ENCODE measurements at places on chromosomes 12 and 14.

DNA sequence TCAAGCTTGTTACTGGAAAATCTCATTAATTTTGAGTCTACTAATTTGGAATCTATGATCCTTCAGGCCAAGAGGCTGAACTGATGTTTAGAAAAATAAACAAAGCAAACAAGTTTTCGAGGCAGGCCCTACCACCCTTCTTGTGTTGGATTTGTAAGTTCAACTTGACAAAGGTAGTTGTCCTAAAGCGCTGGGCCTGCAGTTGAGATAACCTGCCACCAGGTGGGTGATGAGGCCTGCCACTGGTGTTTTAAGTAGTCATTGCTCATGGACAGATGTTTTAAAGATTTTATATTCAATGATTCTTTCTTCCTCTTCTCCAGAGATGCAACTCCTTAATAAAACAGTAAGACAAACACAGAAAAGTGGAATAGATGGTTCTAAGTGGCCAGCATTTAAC, 19.4 kb downstream of the ACVRL1 start:
- peak; percentile 74 for DNase-seq

DNA sequence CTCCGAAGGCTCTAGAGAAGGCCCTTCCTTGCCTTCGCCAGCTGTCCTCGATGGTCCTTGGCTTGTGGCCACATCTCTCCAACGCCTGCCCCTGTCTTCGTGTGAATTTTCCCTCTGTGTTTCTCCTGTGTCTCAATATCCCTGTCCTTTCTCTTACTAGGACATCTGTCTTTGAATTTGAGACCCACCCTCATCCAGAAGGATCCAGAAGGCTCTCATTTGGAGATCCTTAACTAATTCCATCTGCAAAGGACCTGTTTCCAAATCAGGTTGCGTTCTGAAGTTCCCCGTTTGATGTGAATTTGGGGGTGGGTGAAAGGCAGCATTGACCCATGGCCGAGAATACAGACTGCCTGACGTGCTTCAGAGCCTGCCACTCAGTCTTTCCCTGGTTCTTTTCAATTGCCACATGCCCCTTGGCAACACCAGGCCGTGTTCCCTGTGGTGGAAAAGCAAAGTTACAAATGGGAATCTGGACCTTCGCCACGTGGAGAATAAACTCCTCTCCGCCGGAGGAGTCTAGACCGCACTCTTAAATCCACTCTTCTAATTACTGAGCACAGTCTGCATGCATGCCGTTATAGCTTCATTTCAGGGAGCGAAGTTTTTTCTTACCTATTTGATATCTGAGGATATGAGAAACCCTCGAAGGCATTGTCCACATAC, 158.8 kb downstream of the TMEM132C start:
- DNase-seq = no peak

DNA sequence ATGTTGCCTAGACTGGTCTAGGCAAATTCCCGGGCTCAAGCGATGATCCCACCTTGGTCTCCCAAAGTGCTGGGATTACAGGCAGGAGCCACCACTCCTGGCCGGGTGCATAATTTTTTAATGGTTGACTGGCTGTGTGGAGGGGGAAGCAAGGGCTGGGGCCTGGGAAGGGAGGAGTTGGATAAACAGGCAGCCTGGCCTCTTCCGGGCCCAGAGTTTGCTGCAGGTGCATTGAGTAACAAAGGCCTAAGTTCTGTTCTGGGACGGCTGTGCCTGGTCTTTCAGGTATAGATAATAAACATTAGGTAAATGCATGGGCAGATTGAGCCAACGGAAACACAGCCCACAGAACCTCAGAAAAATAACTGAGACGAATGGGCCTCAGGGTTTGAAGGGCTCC, 191.3 kb upstream of the TBX3 start:
- no peak for DNase-seq

DNA sequence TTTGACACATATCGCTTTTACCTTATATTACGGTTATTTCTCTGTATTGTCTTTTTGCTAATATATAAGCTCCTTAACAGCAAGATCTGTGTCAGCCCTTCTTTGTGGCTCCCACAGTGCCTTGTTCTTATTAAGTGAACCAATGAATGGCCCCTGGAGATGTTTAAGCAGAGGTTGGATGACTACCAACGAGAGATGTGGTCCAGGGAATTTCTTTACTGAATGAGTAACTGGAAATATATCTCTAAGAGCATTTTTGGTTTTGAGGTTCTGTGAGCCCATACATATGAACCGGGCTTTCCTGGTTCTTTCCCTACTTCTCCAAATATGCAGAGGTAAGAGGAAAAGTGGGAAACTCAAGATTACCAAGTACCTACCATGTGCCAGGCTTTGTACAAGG, 23.5 kb downstream of the CALCOCO1 start:
- no peak for DNase-seq

- no peak for DNase-seq
Observed at GRCh38 chr12:132109741-132110140, 34.4 kb downstream of the DDX51 start.

DNA sequence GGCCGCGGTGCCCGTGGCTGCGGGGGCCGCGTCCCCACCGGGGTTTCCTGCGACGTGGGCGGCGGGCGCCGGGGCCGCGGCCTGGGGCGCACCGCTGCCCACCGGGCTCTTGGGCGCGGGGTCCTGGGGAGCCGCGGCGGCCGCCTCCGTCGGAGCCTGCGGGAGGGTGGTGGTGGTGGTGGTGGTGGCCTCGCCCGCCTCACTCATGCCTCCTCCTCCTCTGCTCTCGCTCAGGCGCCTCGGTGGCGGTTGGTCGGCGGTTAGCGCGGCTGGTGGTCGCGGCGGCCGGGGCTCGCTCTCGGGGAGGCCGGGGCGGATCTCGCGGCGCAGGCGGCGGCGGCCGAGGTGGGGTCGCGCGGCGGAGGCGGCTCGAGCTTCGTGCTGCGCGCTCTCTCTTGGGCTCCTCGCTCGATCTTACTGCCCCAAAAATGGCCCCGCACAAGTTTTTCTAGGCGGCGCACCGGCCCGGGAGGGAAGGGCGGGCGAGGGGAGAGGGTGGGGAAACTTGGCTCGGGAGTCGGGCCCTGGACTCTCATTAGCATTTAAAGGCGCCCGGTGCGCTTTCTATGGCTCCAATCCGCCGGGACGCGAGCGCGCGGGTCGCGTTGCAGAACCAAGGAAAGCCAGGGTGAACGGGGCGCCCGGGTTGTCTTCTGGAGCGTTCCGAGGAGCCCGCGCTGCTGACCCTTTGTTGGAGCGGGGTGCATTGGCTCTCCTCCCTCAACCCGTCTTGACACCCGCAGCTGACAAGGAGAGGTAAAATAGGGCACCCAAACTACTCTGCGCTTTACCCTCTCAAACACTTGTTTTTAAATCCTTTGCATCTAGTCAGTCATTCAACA, at the start of gene YBX3:
Gene YBX3, minus strand, starts transcription at position 419 of the 842 bp plus-strand sequence. Its CDS starts 212 bp downstream, at position 207.
- DNase-seq = peak; percentile 86

- no peak for DNase-seq
Observed at GRCh38 chr12:53561590-53561953, 54.3 kb upstream of the NPFF start.

- DNase-seq = no peak
Observed at GRCh38 chr12:54134850-54135249, 53.9 kb downstream of the SMUG1 start.

DNA sequence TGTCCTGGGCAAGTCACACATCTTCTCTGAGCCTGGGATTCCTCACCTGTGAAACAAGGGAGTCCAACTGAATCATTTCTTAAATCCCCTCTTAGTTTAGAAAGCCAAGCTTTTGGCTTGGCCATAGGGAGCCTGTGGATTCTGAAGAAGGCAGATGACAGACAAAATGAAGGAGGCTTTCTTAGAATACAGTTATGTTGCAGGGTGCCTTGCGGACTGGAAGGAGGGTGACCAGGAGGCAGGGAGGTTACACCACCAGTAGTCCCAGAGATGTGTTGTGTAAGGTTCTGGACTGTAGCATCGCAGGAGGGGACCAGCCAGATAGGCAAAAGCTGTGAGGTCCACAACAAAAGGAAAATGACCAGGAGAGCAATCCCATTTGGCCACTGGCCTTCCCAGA, 8.2 kb upstream of the ACVR1B start:
- no peak for DNase-seq

- peak; percentile 59 for DNase-seq
Observed at GRCh38 chr12:46933947-46934346, 108.2 kb upstream of the SLC38A4 start.

DNA sequence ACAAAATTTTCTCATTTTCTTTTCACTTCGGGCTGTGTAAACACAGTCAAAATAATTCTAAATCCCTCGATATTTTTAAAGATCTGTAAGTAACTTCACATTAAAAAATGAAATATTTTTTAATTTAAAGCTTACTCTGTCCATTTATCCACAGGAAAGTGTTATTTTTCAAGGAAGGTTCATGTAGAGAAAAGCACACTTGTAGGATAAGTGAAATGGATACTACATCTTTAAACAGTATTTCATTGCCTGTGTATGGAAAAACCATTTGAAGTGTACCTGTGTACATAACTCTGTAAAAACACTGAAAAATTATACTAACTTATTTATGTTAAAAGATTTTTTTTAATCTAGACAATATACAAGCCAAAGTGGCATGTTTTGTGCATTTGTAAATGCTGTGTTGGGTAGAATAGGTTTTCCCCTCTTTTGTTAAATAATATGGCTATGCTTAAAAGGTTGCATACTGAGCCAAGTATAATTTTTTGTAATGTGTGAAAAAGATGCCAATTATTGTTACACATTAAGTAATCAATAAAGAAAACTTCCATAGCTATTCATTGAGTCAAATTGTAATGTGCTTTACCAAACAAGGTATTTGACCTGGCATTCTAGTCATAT, 4.8 kb downstream of the CDKN1B start:
- no peak for DNase-seq

GRCh38 chr12:49941556-49942511, 8.7 kb upstream of the AQP2 start:
- DNase-seq = no peak

- DNase-seq = peak; percentile 76
Observed at GRCh38 chr14:87805315-87805723, 187.7 kb downstream of the GALC start.

- DNase-seq = no peak
Observed at GRCh38 chr12:123119808-123120207, 31.1 kb downstream of the PITPNM2 start.

- no peak for DNase-seq
Observed at GRCh38 chr12:128025589-128026245, 241.3 kb upstream of the TMEM132C start.

- no peak for DNase-seq
Observed at GRCh38 chr12:89845366-89845765, 136.7 kb upstream of the ATP2B1 start.

DNA sequence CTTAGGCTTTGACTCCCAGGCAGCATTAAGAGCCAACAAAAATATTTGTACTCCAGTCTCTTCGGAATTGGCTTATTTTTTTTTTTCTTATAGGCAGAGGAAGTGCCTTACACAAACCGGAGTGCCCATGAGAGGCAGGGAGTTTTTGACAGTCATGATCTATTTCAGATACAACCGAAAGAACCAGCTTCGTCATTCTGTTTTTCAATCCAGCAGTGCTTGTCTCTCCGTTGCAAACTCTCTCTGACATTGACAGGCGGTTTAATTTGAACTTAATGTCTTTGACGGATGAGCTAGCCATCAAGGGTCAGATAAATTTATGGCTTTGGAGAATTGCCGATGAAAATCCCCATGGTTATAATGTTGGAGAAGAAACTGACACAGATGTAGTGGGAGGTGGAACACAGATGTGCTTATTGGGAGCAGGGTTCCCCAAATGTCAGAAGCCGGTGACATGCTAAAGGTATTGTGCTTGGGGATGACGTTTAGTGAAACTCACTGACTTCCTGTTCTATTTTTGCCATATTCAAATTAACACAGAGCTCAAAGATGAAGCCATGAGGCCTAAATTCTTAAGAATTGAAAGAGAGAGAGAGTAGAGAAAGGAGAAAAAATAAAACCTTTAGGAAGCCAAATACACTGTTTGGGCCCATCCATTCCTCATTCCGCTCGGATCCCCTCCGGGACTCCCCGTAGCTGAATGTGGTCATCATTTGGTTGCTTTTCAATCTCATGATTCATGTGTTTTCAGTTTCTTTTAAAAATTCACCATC, 59.7 kb downstream of the PLXNC1 start:
- DNase-seq = no peak

DNA sequence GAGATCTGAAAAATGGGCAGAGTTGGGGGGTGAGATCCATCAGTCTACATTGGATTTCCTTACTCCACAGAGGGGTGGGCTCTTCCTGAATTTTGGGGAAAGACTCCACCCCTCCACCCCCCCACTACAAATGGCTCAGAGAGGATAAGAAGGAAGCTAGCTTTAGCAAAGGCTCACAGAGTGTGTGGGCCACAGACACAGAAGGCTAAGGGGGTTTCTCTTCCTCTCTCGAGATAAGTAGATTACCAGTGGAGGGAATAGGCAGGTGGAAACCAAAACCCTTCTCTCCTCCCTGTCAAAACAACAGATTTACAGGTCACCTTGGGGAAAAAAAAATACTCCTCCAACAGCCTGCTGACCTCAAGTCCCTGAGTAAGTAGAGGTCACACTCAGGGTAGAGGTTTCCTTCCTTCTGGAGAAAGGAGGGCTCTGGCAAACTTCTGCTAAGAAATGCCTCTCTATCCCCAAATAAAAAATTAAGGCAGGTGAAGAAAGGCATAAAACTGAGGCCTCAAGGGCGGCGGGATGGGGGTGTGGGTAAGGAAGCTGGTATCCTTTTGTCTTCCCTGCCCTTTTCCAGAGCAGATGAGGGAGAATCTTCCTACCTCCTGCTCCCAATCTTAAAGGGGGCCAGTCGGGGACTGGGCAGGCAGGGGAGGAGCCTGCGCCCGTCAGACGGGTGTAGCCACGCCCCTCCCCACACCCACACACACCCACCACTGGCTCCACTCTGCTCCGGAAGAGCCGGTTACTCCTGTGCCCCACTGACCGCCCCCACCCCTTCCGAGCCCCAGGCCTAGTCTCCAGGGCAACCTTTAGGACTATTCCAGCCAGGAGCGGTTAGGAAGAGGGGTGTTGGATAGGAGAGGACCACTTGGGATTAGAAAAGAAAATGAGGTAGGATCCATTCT, 1.9 kb upstream of the BAZ2A start:
- DNase-seq = peak; percentile 83

DNA sequence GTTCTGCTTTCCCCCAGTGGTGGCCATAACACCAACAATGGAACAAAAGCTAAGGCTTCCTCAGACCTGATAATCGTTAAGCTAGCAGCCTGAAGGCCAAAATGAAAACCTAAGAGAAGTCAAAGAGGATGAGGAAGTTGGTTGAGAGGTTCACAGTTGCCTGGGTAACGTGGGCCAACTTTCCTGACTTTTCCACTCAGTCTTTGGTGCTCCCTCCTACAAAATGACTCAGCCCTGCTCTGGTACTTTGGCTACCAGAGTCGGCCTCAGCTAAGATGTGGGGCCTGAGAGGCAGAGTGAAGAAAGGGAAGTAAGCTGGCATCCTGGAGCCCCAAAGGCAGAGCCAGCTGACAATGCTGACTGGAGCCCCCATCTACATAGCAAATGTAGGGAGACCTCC, 14.9 kb upstream of the FKBP11 start:
- no peak for DNase-seq

DNA sequence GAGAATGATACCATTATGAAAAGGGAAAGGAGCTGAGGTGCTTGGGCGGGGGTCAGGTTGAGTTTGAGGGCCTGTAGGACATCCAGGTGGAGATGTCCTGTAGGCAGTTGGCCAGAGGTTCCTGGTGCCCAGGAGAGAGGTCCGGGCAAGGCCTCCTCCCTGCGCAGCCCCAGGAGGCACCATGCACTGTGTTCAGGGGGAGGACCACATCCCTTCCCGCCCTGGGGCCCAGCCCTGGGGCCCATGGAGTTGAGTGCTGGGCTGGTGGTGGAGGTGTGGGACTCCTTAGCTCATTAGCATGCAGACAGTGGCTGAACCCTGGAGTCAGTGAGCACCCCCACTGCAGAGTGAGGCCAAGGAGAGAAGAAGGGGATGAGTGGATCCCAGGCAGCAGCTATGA, 5.7 kb upstream of the FAIM2 start:
- no peak for DNase-seq

- no peak for DNase-seq
Observed at GRCh38 chr14:77622366-77622961, 6.0 kb upstream of the SPTLC2 start.
